ENCODE measurements at places on chromosomes 2 and 18.

- no peak for DNase-seq
These were observed 63.4 kb downstream of the NCKAP5 start for GRCh38 chr2:133504566-133505505.

DNA sequence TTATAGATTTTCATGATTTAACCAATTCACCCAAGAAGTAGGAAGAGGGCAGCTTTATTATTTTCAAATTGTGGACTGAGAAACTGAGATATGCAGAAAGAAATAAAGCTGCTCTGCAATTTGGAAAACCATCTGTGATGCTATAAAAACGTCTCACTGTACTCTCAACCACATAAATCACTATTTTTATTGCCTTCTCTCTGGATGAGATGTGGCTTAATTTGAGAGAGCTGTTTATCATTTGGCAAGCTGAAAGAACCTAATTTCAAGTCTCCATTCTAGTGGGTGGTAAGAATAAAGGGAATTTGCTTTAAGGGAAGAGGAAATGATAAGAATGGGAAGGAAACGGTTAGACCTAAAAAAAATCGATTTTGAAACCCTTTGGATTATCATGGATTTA lies 49.9 kb upstream of the CYP1B1 start:
- DNase-seq: no peak

DNA sequence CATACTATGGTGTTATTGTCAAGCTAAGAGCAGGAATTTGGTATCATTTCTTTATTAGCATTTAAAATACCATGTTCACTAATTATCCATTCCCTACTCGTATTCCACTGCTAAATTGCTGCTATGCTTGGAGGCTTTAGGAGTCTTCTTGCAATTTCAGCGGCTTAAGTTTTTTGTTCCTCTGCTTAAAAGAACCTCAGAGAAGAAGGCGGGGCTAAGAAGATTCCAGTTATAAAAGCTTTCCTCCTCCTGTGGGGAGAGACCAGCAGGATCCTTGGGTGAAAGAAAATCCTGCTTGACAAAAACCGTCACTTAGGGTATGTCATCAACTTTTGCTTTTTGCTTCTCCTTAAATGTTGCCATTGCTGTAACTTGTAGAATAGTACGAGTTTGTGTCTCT lies at the start of gene TRPM8:
Gene TRPM8 (plus strand): TSS at position 258 of the 400 bp plus-strand sequence. CDS start 9,165 bp downstream, outside the sequence.
- DNase-seq: no peak

GRCh38 chr2:12534646-12535263 lies 182.0 kb upstream of the TRIB2 start:
- no peak for DNase-seq

DNA sequence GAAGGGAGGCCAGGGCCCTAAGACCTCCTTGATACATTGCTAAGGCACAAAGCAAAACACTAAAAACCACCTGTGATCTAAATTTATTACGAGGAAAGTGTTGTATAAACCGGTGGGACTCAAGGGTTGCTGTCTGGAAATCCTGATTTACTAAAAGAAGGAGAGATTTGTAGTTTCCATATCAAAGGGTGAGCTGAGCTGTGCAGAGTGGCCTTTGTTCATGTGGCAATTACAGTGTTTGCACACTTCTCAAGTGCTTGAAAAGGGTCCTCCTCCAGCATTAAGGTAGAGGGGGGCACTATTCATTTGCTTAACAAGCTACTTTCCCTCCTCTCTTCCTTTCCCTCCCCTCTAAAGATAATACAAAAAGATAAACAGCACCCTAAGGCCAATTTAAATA lies 30.5 kb upstream of the ITGA4 start:
- no peak for DNase-seq

DNA sequence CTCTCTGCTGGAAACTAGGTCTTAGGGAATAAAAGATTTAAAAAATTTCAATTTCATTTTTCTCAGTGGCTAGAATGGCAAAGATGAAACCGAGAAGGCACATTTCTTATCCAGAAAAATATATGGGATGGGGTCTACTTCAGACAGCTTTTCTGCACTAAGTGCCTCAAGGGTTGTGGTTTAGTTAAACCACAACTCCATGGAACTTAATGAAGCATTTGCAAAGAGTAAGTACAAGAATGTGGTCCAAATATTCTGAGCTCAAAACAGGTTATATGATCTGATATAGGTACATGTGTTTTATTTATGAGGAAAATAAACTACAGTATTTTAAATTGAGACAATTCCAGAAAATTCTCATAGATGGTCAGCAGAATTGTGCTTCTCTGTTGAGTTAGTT lies 101.8 kb upstream of the FZD5 start:
- DNase-seq: no peak

GRCh38 chr2:27572998-27573429 lies 9.8 kb upstream of the ZNF512 start:
- DNase-seq: no peak

- DNase-seq: no peak
These were observed 109.7 kb upstream of the GLI2 start for GRCh38 chr2:120625865-120626560.

DNA sequence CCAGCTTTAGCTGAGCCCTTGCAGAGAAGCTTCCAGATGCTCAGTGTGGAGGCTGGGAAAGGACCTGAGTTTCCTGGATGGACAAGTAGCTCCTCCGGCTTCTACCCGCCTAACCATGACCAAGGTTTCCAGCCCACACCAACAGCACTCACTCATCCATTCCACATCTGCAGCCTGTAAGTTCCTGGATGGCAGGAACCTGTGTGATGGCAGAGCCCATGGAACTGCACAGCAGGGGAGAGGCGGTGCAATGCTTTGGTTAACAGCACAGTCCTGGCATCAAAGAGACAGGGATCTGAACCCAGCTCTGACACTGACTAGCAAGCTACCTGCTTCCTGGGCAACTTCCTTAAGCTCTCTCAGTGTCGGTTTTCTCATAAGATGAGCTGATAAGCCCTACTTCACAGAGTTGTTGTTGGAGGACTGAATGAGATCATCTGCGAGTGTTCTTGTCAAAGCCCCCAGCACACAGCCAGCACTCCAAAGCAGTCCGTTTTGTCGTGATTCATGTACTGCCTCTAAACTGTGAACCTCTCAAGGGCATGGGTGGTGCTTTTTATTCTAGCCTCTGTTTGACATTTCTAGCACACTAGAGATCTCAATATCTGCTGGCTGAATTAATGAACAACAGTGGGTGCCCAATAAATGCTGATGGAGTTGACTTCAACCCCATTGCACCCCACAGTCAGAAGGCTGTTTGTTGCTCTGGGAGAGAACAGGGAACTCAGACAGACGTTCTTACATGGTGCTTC lies 41.6 kb upstream of the OTOF start:
- no peak for DNase-seq

GRCh38 chr2:44777537-44777936 lies 164.0 kb upstream of the SIX3 start:
- DNase-seq: no peak

- DNase-seq: no peak
These were observed 93.5 kb upstream of the SPATS2L start for GRCh38 chr2:200212862-200213425.

DNA sequence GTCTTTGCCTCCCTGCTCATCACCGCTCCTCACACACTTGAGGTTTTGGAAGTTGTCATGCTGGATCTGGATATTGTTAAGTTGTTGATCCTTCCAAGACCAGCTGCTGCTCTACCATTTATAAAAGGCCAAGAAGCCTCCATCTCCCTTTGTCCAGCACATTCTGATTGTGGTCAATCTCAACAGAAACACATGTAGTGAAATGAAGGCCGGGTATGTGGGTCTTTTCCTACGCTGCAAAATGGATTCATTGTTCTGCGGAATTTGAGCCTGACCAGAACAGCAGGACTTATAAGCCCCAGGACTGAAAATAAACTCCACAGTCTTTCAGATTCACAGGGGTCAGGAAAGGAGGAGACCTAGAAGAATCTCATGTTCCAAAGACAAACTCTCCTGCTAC lies 238.4 kb downstream of the CMPK2 start:
- no peak for DNase-seq

- no peak for DNase-seq
These were observed 819.1 kb upstream of the FSHR start for GRCh38 chr2:49973436-49973835.

DNA sequence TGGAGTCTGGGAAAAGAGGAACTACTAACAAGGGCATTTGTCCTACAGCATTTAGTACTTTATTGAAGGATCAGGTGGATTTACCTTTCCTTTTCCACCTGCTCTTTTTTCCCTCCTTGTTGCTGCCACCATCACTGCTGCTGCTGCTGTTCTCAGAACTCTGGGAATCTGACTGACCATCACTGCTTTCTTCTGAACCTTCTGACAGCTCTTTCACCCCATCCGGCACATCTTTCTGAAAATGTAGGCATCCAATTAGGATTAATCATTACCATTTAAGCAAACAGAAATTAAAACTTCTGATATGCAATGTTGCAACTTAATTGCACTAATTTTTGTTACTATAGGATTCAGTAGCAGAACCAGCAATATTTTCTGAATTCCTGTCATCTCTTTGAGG lies 79.0 kb downstream of the ASXL2 start:
- no peak for DNase-seq

DNA sequence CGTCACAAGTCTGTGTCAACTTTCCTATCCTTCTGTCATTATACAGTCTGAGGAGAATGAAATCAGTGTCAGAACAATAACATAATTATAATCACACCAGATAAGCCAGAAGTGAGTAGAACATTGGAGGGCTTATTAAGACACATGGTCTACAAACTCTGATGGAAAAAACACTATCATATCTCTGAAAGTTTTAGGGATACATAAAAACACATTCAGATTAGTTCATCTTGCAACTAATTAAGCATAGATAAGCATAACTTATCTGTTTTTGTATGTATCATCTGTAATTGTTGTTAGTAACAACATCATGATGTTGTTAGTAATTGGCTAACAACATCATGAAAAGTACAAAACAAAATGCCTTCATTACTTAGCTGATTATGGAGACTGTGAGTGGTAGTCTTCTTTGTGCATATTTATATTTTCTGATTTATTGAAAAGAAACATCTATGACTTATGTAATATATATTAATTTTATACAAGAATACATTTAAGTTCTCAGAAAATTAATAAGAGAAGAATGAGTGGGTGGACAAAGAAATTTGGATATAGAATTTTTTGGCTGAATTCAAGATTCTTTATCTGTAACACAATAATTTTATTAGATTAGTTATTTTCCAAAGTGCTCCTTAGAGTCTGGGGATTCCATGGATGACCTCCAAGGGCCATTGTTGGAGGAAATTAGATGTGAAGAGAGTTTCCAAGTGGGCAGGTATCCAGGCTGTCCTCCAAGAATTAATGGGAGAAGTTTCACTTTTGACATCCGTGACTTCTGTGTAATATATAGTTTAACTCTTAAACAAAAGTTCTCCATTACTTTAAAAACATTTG lies 16.9 kb upstream of the CCDC102B start:
- no peak for DNase-seq

DNA sequence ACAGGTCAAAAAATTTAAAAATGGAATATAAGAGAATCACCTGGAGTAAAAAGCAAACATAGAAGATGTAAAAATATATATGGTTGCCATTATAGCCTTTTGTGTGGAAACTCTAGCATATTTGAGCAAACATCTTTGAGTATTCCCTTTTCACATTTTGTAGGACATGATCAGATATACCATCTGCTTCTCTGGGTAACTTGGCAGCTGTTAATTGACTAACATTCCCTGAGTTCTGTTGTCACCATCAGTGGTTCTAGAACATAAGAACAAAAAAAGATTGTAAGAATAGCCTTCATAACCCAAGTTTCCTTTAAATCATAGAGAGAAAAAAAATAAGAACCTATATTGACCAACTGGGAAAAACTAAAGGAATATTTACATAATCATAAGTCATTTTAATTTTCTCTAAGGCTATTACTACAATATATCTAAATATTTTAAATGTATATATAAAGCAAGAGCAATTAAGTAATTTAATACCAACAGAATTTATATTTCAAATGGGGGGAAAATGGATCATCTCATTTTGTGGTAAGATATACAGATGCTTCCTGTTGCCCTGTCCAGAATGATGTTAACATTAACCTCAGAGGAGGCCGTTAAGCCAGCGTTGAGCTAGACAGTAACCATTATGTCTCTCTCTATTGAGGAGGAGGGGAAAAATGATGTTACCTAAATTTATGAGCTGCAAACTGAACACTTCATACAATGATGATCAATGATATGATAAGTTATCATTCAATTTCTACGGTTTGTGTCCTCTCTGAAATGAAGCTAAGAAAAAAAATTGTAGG lies 9.8 kb upstream of the INO80D start:
- no peak for DNase-seq

DNA sequence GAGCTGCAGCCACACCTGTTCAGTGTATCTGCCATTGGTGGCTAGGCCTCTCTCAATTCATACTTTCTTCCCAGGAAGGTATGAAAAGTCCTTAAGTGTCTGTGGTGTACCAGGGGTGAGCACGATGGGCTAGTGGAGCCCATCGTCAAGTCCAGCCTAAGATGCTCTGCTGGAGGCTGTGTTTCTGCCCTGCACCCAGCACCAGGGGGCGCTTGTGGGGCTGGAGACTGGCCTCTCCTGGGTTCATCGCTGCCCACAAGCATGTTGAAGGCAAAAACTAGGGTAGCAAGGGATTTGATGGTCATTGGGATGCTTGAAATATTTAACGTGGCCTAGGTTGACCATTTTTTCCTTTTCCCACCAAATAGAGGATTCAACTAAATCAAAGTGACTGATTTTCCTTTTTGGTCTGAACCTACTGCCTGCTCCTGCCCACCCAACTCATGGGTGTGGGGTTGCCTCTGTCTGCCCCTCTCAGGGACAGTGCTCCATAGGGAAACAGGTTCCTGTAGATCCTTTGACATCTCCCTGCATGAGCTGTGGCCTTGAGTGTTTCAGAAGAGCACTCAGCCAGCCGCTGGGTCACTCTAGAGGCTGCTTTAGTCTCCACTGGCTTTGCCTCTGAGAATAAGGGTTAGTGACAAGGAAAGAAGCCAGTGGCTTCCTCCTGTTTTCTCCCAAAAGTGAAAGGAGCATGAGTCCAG lies 59.0 kb downstream of the TPGS2 start:
- DNase-seq: no peak

- no peak for DNase-seq
These were observed 39.8 kb upstream of the TNFRSF11A start for GRCh38 chr18:62285281-62285680.

GRCh38 chr2:96501471-96501874 lies 3.7 kb downstream of the NEURL3 start:
- DNase-seq: no peak

DNA sequence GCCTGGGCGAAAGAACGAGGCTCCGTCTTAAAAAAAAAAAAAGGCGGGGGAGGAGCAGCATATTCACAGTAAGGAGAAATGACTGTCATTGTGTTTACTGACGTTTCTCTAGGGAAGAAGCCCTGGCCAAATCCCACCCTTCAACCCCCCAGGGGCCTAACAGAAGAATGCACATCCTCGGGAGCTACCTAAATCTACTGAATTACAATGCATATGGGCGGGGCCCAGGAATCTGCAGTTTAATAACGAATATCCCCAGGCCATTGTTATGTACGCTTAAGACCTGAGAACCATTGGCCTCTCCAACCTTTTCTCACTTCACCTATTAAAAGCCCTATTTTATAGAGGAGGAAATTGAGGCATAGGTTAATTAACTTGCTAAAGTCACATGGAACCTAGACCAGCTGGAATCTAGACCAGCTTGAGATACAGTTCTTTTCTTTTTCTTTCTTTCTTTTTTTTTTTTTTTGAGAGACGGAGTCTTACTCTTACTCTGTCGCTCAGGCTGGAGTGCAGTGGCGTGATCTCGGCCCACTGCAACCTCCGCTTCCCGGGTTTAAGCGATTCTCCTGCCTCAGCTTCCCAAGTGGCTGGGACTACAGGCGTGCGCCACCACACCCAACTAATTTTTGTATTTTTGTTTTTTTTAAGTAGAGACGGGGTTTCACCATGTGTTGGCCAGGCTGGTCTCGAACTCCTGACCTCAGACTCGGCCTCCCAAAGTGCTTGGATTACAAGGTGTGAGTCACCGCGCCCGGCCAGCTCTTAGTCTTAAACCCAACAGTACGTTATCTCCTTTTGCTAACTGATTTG lies 708 bp upstream of the RIF1 start:
- DNase-seq: no peak

Data from stimulated activated CD4-positive, alpha-beta T cell treated with anti-CD3 and anti-CD28 coated beads, Interleukin-15, amount 100 ng/mL, for 1 hour (primary cell).